ENCODE measurements at places on chromosomes 7 and 10. TPM values are rescaled to one million over a fixed set of nuclear protein-coding genes. Genes with fewer than 3 reads are reported as not detected.

DNA sequence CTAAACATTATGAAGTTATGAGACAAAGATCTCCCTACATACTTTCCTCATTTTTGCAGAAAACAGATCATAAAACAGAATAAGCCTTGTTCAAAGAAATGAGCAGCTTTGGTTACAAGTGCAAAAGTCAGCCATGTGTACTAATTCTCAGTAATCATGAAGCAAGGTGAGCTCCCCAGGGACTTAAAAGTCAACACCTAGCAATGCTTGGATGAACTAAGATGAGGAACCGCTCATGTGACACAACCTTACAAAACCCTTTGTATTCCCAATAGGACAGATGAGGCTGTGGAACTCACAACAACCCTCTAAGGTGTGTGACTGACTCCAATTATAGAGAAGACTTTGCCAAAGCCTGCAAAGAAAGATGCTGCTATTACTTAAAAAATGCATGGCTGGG lies 154.5 kb downstream of the SLC25A13 start:
- no peak overlapping the region for H3K4me3 ChIP-seq
- peaks cover 70% of the 10 kb centered on the region for H3K36me3 ChIP-seq
- no peak for DNase-seq
- no peaks in the 10 kb centered on the region for H3K4me1 ChIP-seq

- H3K27ac ChIP-seq: no peak overlapping the region
- no peaks in the 10 kb centered on the region for H3K4me1 ChIP-seq
- H3K36me3 ChIP-seq: no peaks in the 10 kb centered on the region
- H3K27me3 ChIP-seq: no peaks in the 10 kb centered on the region
- no peak overlapping the region for H3K4me3 ChIP-seq
- DNase-seq: no peak
These were observed 145.1 kb upstream of the COL1A2 start for GRCh38 chr7:94249631-94250030.

DNA sequence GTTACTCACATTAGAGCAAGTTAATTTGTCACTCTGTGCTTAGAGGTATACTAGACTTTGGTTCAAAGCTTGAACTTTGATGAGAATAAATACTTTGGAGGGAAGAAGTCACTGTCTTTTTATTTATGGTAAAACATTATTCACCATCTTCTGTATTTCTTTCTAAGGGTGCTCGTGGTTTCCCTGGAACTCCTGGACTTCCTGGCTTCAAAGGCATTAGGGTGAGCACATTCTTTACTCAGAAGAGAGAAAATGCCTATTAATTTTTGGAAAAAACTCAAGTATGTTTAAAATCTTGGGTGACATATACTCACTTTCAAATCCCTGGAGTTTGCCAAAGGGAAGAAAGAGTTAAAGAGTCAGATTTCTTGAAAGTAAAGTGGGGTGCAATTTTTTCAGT lies 10.8 kb downstream of the COL1A2 start:
- H3K4me1 ChIP-seq: peaks cover 6% of the 10 kb centered on the region
- no peak for DNase-seq
- no peaks in the 10 kb centered on the region for H3K36me3 ChIP-seq
- H3K27me3 ChIP-seq: no peaks in the 10 kb centered on the region
- no peak overlapping the region for H3K4me3 ChIP-seq

DNA sequence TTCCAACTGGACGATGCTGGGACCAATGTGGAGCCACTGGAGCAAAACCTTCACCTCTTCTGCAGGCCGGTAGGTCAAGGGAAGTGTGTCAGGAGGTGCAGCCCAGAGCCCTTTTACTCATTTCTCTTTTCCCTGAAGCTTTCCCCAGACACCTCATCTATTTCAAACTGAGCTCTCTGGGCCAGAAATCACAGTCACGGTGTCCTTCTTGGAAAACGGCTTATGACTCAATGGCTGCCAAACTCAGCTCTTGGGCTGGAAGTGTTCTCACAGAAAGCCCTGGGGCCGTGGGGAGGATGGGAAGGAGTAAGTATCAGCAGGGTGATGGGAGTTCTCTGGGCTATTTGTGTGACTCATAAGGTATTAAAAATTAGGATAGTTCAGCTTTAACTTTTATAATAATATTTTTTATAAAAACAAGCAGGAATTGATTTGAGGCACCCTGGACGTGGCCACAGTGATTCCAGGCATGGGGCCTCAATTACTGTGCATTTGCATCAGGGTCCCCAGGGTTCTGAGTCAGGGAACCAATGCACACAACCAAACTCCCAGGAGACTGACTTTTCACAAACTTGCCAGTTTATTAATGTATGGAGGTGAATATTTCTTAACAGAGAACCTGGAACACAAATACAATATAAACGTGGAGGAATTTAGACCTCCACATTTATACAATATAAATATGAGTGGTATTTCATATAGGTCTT lies 187.4 kb upstream of the TMEM72 start:
- no peaks in the 10 kb centered on the region for H3K27me3 ChIP-seq
- H3K4me1 ChIP-seq: no peaks in the 10 kb centered on the region
- no peak overlapping the region for H3K27ac ChIP-seq
- no peak for DNase-seq
- no peaks in the 10 kb centered on the region for H3K36me3 ChIP-seq

DNA sequence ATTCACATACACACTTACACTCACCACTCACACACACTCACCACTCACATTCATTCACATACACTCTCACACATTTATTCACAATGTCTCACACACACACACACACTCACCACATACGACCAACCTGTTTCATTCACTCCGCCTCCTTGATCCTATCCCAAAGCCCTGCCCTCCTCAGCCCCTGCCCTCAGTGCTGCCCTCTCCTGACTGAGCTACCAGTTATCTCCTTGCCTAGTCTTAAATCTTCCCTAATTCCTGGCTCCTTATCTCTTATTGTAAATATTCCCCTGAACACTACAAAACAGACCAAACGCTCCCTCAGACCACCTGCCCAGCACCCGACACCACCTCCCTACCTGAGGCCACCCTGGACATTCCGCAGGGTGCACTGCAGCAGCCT lies 26.1 kb upstream of the C10orf120 start:
- H3K4me3 ChIP-seq: no peak overlapping the region
- H3K27ac ChIP-seq: no peak overlapping the region
- DNase-seq: no peak

DNA sequence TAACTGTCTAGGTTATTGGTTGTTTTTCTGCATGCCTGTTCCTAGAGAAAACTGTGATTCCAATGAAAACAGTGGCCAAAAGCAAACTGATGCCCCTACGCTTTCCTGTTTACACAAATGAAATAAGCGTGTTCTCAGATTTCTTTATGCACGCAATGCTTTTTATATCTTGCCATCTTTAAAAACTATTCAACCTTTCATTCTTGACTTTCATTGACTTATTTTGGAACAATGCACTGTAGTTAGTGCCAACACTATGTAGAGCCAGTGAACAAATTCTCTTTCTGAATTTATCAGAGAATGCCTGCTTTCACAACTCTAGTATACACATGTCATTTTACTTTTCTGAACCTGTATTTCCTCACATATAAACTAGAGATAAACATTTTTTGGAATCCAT lies 86.6 kb downstream of the CABCOCO1 start:
- H3K36me3 ChIP-seq: no peaks in the 10 kb centered on the region
- peaks cover 16% of the 10 kb centered on the region for H3K4me1 ChIP-seq
- DNase-seq: no peak
- H3K27ac ChIP-seq: no peak overlapping the region
- H3K27me3 ChIP-seq: no peaks in the 10 kb centered on the region

- no peaks in the 10 kb centered on the region for H3K27me3 ChIP-seq
- no peak overlapping the region for H3K4me3 ChIP-seq
- H3K27ac ChIP-seq: peak overlapping the region; percentile 62
These were observed 420.3 kb upstream of the AUTS2 start for GRCh38 chr7:69177941-69178494.

GRCh38 chr10:84510121-84510520 lies 181.7 kb downstream of the CCSER2 start:
- H3K36me3 ChIP-seq: no peaks in the 10 kb centered on the region
- H3K27me3 ChIP-seq: no peaks in the 10 kb centered on the region
- no peak overlapping the region for H3K27ac ChIP-seq
- no peaks in the 10 kb centered on the region for H3K4me1 ChIP-seq
- no peak for DNase-seq

DNA sequence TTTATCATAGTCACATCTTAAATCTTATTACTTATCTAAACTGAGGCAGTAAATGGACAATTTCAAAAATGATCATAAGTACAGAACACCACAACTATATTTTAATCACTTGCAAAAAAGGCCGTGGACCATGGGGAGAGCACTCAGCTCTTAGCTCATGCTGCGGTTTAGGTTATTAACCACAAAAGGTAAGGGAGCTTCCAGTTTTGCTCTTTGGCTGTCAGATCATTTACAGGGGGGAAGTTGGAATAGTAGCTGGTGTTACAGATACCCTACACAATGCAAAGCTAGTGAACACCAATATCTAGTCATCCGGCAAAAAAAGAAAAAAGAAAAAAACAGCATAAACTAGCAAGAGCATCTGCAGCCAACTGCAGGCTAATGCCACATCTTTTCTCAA lies 147.0 kb downstream of the BBS9 start:
- no peak overlapping the region for H3K4me3 ChIP-seq
- no peak overlapping the region for H3K27ac ChIP-seq
- H3K36me3 ChIP-seq: peaks cover 22% of the 10 kb centered on the region
- H3K4me1 ChIP-seq: no peaks in the 10 kb centered on the region
- no peaks in the 10 kb centered on the region for H3K27me3 ChIP-seq

DNA sequence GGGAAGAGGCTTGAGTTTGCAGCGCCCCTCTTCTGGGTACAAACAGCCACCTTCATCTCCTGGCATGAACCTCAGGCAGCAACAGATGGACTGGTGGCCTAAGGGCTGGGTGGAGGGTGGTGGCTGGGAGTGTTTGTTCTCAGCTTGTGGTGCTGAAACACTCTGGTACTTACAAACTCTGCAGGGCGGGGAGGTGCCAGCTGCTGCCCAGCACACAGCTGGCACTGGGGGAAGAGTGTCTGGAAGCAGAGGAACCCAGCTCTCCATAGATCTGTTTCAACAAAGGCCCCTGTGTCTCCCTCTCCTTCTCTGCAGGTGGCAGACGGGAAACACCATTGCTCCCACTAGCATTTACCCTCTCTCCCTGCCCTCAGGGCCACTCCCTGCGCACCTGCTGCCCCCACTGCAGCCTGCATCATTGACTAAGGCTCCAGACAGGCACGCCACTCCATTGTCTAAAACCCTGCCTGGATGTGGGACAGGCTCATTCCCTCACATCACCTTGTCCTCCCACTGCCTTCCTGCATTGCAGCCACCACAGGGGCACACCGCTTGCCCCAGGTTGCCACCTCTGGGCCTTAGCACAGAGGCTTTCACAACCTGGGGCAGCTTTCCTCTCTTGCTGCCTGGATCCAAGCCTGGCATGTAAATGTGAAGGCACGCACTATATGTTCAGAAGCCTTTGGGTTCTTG lies 6.5 kb downstream of the ARHGAP22 start:
- H3K27ac ChIP-seq: no peak overlapping the region
- no peaks in the 10 kb centered on the region for H3K27me3 ChIP-seq
- no peak overlapping the region for H3K4me3 ChIP-seq
- DNase-seq: no peak
- H3K4me1 ChIP-seq: no peaks in the 10 kb centered on the region
- H3K36me3 ChIP-seq: no peaks in the 10 kb centered on the region

GRCh38 chr7:2444476-2444875 lies 31.7 kb downstream of the GRIFIN start:
- no peak overlapping the region for H3K4me3 ChIP-seq
- H3K4me1 ChIP-seq: peaks cover 8% of the 10 kb centered on the region
- no peaks in the 10 kb centered on the region for H3K36me3 ChIP-seq
- H3K27me3 ChIP-seq: no peaks in the 10 kb centered on the region
- peak overlapping the region; percentile 9 for H3K27ac ChIP-seq

- no peaks in the 10 kb centered on the region for H3K36me3 ChIP-seq
- DNase-seq: no peak
- H3K27ac ChIP-seq: no peak overlapping the region
- no peak overlapping the region for H3K4me3 ChIP-seq
- no peaks in the 10 kb centered on the region for H3K27me3 ChIP-seq
These were observed 154.3 kb downstream of the ELAPOR2 start for GRCh38 chr7:86904949-86905834.

DNA sequence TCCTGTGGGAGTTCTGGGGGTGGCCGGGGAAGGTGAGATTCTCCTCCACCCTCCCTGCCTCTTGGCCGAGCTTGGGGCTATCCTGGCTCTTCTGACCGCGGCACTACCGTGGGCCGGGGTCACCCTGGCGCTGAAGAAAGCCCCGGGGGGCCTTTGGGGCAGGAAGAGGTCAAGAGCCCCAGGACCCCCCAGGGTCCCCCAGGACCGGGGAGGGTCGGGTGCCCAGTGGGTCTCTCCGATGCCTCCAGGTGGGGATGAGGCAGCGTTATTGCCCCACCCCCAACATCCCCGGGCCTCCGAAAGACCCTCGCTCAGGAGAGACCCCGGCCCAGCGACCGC lies 439 bp upstream of the KNDC1 start:
- H3K4me3 ChIP-seq: no peak overlapping the region
- no peak for DNase-seq
- H3K4me1 ChIP-seq: peaks cover 7% of the 10 kb centered on the region
- H3K27me3 ChIP-seq: peaks cover 4% of the 10 kb centered on the region
- no peaks in the 10 kb centered on the region for H3K36me3 ChIP-seq

DNA sequence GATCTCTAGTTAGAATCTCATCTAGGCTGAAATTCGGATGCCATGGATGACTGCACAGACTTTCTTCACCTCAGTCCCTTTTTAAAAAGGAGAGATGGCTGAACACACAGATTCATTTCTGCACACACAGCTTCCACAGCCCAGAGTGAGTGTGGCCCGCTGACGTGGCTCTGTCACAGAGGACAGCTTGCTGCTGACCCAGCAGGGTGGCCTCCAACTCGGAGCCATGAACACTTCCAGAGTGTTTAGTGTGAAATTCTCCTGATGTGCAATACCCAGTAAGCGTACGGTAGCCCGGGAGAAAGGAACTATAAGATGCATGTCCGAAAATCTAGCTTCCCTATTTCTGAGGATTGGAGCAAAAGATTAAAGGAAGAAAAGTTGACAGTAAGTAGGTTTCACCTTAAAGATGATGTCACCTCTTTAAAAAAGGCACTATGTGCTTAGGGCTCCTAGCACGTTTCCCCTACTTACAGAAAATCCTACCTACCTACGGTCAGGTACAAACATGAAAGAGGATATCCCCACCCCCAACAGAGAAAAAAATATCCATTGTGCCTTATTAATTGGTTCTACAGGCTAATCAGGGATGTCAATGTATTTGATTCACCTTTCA lies 162.2 kb downstream of the RAPGEF5 start:
- H3K27me3 ChIP-seq: no peaks in the 10 kb centered on the region
- DNase-seq: no peak
- H3K27ac ChIP-seq: no peak overlapping the region
- H3K4me1 ChIP-seq: no peaks in the 10 kb centered on the region

GRCh38 chr10:22534849-22535604 lies 179.4 kb downstream of the PIP4K2A start:
- no peak for DNase-seq
- H3K4me3 ChIP-seq: no peak overlapping the region
- H3K27ac ChIP-seq: no peak overlapping the region
- H3K36me3 ChIP-seq: peaks cover 38% of the 10 kb centered on the region
- no peaks in the 10 kb centered on the region for H3K27me3 ChIP-seq

FEZF1 gene
- not detected for total RNA-seq

ASB10 gene
- total RNA-seq: not detected

PNLIP gene
- not detected for total RNA-seq

LIPN gene
- total RNA-seq: not detected

PIK3AP1 gene
- total RNA-seq: 7.6 TPM

CDHR1 gene
- 13.4 TPM for total RNA-seq
